Cortex of kidney (tissue), 1 donor: ENCODE measurements at places on chromosomes 2 and 18.

- no peak for DNase-seq
Measured at GRCh38 chr2:117968722-117969121, 45.1 kb downstream of the CCDC93 start.

- no peak for DNase-seq
Measured at GRCh38 chr2:207479198-207479785, 50.5 kb upstream of the CREB1 start.

DNA sequence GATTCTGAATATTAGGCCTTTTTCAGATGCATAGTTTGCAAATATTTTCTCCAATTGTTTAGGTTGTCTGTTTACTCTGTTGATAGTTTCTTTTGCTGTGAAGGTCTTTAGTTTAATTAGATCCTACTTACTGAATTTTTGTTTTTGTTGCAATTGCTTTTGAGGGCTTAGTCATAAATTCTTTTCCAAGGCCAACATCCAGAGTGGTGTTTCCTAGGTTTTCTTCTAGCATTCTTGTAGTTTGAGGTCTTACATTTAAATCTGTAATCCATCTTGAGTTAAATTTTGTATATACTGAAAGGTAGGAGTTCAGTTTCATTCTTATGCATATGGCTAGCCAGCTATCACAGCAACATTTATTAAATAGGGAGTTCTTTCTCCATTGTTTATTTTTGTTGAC lies 404.8 kb downstream of the LNPK start:
- no peak for DNase-seq

GRCh38 chr2:126482582-126483464 lies 173.1 kb upstream of the GYPC start:
- no peak for DNase-seq

DNA sequence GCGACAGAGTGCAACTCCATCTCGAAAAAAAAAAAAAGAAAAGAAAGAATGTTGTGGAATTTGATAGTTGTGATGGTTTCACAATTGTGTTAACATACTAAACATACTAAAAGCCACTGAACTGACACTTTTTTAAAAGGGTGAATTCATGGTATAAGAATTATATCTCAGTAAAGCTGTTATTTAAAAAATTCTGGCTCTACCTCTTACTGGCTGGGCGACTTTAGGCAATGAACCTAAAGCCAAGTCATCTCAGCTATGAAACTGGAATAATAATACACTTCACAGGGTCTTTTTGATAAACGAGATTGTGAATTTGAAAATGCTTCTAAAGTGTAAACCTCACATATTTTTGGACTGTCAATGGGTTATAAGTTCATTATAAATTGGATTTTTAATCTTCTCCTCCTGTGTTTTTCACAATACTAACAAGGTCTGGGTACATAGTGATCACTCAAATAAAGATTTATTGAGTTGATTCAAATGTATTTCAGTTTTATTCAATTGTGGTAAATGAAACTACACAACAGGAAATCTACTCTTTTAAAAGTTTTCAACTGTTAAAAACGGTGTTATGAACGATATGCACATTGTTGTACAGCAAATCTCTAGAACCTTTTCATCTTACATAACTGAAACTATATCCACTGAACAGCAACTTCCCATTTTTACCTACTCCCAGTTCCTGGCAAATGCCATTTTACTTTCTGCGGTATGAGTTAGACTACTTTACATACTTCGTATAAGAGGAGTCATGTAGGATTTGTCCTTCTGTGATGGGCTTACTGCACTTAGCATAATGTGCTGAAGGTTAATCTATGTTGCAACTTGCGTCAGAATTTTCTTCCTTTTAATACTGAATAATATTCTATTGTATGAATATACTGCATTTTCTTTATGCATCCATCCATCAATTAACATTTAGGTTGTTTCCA lies 43.0 kb upstream of the GTF2A1L start:
- no peak for DNase-seq

GRCh38 chr2:88245109-88245508 lies 75.0 kb downstream of the THNSL2 start:
- DNase-seq: no peak
